ENCODE measurements at places on chromosomes 5 and 9.

GRCh38 chr5:88675168-88675707 is 207.7 kb downstream of the MEF2C start:
- no peak for DNase-seq

DNA sequence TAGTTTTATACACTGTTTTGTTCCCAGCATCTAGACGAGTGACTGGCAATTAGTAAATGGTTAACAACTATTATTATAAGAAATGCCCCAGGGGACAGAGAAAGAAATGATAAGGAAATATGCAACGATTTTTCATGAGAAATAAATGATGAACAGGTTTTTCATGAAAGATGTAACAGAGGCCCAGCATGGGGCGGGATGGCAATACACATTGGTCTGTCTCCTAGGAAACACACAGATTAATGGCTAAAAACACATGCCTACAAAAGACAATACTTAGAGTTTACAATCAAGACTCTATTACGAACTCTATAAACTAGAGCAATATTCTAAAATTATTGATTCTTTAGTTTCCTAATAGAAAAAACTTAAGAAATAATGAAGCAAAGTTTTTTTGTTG is 441.5 kb upstream of the CDH9 start:
- DNase-seq, result no peak

GRCh38 chr5:95667678-95668077 is 15.1 kb downstream of the SPATA9 start:
- no peak for DNase-seq

GRCh38 chr5:95520206-95520605 is 34.6 kb downstream of the SKIC3 start:
- DNase-seq, result no peak

DNA sequence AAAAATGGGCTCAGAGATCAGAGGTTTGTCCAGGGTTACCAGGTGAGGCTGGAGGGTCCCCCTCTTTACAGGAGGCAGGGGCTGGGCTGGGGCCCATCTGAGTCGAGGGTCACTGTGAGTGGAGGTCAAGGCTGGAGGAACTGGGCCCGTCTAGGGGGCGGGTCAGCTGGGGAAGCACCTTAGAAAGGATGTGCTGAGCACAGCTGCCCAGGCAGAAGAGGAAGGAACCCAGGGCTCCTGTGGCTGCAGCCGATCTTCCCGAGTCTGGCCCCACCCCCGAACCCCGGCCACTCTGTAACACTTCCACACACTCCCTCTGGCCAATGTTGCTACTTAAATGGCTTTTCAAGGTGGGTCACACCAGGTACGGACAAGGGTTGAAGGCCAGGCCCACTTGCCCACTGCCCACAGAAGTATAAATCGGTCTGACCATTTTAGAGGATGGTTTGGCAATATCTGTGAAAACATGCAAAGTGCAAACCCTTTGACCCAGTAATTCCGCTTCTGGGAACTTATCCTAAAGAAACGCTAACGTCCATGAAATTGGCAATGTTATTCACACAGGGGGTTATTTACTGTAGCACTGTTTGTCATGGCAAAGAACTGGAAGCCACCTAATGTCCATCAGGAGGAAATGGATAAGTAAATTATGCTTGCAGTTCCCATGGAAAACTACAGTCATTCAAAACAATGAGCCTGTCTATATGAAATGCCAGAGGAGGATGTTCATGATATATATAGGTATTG is 30.5 kb upstream of the EEIG1 start:
- no peak for DNase-seq

- no peak for DNase-seq
Measured at GRCh38 chr9:135898634-135899407, 8.5 kb downstream of the CAMSAP1 start.

GRCh38 chr9:76893395-76893932 is 12.4 kb downstream of the PRUNE2 start:
- DNase-seq, result no peak

- no peak for DNase-seq
Measured at GRCh38 chr9:124183772-124184171, 74.0 kb upstream of the NEK6 start.

DNA sequence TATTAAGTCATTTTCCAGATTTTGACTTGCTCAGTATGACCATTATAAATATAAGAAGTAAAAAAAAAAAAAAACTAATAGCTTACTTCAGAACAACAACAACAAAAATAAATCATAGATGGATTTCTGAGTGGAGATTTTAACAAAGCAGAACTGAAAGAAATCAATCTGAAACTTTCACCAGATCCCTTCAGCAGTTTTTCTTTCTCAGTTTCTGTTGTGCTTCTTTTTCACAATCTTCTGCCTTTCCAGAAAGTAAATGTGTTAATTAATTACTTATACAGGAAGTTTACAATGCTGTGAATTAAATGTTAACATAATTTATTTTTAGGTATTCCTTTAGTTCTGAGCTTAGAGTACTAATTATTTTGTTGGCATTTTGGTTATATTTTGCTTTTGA is 73.5 kb downstream of the CHSY3 start:
- no peak for DNase-seq

DNA sequence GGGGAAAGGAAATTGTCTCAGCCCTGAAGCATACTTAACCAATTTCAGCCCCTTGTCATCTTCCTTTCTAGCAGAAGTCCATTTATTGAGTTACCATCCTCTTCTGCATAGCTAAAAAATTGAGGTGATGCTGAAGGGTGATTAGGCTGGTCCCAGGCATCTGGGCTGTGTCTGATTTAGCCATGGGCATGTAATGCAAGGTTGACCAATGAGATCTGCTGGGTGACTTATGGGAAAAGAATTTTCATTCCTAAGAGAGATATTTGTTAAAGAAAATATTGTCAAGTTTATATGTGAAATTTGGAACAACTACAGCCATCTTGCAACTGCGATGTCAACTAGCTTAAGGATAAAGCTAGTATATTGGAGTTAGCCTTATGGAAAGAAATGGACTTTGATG is 5.1 kb downstream of the ITGA2 start:
- DNase-seq, result no peak

DNA sequence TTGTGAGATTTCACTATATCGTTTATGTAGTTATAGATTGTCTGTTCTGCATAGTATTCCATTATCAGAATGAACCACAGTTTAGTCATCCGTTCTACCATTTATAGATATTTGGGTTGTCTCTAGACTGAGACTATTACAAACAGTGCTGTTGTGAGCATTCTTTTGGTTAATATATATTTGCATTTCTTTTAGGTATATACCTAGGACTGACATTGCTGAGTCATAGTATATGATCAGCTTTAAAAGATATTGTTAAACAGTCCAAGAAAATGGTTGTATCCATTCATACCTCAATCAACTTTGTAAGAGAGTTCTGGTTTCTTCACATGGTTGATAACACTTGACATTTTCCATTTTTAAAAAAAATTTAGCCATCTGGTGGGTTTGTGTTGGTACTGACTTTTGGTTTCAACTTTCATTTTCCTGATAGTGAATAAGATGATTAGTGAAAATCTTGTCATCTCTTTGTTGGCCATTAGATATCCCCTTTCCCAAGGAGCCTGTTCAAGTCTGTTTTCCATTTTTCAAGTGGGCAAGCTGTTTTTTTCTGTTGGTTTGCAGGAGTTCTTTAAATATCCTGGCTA is 22.9 kb upstream of the ADAM19 start:
- no peak for DNase-seq

- DNase-seq, result no peak
Measured at GRCh38 chr9:134437403-134438194, 111.3 kb downstream of the RXRA start.

DNA sequence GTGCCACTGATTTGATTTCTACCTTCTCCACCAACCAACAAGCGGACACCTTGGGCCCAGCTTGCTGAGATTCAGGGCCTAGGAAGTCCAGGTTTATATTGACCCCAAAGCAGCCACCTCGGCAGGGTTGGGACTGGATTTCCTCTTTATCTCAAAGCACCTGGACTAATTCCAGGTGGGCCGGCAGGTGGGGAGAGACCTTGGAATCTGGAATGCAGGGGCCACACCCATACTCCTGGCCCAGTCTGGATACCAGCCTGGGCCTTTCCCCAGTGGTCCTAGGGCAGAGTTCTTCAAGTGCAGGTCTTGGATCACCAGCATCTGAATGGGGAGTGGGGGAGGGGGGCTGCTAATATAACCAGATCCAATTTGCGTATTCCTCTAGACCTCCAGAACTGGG is 93.1 kb downstream of the PCDH1 start:
- DNase-seq, result no peak

GRCh38 chr5:126052120-126052519 is 371.1 kb upstream of the GRAMD2B start:
- DNase-seq, result no peak

- no peak for DNase-seq
Measured at GRCh38 chr9:29730163-29730562, 2156.9 kb upstream of the C9orf72 start.

GRCh38 chr5:62421414-62421813 is 8.9 kb downstream of the IPO11 start:
- DNase-seq, result no peak

DNA sequence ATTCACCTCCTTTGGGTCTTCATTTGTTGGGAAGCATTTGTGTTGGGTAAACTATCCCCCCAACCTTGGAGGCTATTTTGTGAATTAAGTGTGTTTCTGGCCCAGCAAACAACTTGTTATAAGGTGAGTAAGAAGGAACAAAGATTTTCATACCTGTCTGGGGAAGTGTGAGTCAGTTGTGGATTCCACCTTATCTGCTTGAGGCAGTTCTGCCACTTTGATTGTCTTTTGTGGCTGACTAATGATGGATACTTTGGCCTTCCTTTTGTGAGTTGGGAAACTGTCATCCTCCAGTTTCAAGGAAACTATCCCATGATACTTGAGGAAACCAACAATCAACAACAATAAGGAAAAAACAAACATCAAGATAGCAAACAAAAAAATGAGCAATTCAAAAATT is 24.6 kb upstream of the CER1 start:
- DNase-seq, result no peak

DNA sequence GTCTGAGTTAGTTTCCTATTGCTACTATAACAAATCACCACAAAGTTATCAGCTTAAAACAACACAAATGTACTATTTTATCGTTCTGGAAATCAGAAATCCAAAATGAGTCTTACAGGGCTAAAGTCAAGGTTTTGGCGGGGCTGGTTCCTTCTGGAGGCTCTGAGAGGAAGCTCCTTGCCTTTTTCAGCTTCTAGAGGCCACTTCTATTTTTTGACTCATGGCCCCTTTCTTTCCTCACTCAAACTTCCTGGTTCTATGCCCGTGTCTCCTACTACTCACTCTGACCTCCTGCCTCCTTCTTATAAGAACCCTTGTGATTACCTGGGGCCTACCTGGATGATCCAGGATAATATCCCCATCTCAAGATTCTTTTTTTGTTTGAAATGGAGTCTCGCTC is 48.2 kb downstream of the GABBR2 start:
- no peak for DNase-seq

GRCh38 chr9:93001031-93001430 is 53.7 kb downstream of the FGD3 start:
- DNase-seq, result peak; percentile 23

GRCh38 chr5:123997462-123998215 is 485.7 kb downstream of the CSNK1G3 start:
- DNase-seq, result no peak

Measured in CD4-positive, alpha-beta T cell treated with Interleukin-10 for 1 hour (primary cell).